Stomach (tissue), 19 donors: ENCODE measurements at places on chromosomes 1 and 21. TPM values are rescaled to one million over a fixed set of nuclear protein-coding genes. Genes with fewer than 3 reads are reported as not detected.

DNA sequence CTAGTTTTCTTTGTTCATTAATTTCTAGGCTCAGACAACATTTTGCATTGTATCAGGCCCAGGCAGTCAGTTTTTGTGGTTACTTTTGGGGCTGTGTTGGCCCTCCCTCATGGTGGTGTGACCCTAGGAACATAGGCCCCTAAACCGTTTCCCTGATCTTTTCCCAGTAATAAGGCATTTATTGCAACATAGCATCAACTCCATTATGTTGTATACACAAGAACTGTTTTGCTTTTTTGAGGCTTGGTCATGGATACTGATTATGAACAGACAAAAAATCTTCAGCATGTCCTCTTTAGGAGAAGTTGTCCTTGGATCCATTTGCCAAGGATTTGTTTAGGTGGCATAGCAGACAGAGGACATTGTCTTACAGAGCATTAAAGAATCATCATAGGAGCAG lies 10.3 kb downstream of the B3GALT2 start:
- H3K36me3 ChIP-seq, result no peaks in the 10 kb centered on the region
- H3K27ac ChIP-seq, result no peak overlapping the region
- H3K4me3 ChIP-seq, result no peak overlapping the region
- DNase-seq, result no peak

GRCh38 chr1:234778221-234779159 lies 168.5 kb upstream of the IRF2BP2 start:
- no peaks in the 10 kb centered on the region for H3K27me3 ChIP-seq
- no peaks in the 10 kb centered on the region for H3K36me3 ChIP-seq
- H3K4me3 ChIP-seq, result no peak overlapping the region
- peak; percentile 30 for DNase-seq

- H3K4me1 ChIP-seq, result no peaks in the 10 kb centered on the region
- DNase-seq, result no peak
Observed at GRCh38 chr1:30196457-30196856, 526.9 kb downstream of the MATN1 start.

DNA sequence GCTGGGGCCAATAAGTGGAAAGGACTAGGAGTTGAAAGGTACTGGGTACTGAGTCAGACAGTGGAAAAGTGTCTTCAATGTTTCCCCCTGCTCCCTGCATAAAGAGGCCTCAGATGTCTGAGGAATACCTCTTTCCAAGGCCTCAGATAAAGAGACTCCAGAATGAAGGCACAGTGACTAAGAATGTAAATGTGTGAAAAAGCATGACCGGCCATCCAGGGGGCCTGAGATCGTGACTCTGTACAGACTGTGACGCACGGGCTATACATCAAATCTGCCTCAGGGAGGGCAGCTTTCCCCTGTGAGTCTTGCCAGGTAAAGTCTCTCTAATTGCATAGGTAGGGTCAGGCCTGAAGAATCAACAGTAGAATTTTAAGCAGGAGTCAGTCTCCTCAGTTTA lies 1690.5 kb downstream of the KCNT2 start:
- DNase-seq, result no peak
- H3K27me3 ChIP-seq, result no peaks in the 10 kb centered on the region
- H3K36me3 ChIP-seq, result no peaks in the 10 kb centered on the region
- H3K4me1 ChIP-seq, result no peaks in the 10 kb centered on the region
- H3K27ac ChIP-seq, result no peak overlapping the region

- no peak overlapping the region for H3K27ac ChIP-seq
- no peaks in the 10 kb centered on the region for H3K27me3 ChIP-seq
- no peak overlapping the region for H3K4me3 ChIP-seq
- no peak for DNase-seq
Observed at GRCh38 chr1:5375481-5375880, 616.7 kb downstream of the NPHP4 start.

GRCh38 chr1:33086384-33086850 lies 5.5 kb downstream of the AZIN2 start:
- no peak overlapping the region for H3K4me3 ChIP-seq
- DNase-seq, result peak; percentile 77
- no peak overlapping the region for H3K27ac ChIP-seq

GRCh38 chr1:203063287-203063686 lies 22.5 kb downstream of the MYOG start:
- no peak overlapping the region for H3K27ac ChIP-seq
- DNase-seq, result no peak
- peaks cover 1% of the 10 kb centered on the region for H3K4me1 ChIP-seq
- no peaks in the 10 kb centered on the region for H3K27me3 ChIP-seq

GRCh38 chr1:226061068-226061840 lies 1.3 kb upstream of the H3-3A start:
- peak overlapping the region; percentile 99 for H3K27ac ChIP-seq
- no peaks in the 10 kb centered on the region for H3K27me3 ChIP-seq
- peaks cover 9% of the 10 kb centered on the region for H3K36me3 ChIP-seq
- peak overlapping the region; percentile 76 for H3K4me3 ChIP-seq

C1orf198 gene
- polyA plus RNA-seq, result 15.8 TPM

ERG gene
- polyA plus RNA-seq, result 3.8 TPM

DNA sequence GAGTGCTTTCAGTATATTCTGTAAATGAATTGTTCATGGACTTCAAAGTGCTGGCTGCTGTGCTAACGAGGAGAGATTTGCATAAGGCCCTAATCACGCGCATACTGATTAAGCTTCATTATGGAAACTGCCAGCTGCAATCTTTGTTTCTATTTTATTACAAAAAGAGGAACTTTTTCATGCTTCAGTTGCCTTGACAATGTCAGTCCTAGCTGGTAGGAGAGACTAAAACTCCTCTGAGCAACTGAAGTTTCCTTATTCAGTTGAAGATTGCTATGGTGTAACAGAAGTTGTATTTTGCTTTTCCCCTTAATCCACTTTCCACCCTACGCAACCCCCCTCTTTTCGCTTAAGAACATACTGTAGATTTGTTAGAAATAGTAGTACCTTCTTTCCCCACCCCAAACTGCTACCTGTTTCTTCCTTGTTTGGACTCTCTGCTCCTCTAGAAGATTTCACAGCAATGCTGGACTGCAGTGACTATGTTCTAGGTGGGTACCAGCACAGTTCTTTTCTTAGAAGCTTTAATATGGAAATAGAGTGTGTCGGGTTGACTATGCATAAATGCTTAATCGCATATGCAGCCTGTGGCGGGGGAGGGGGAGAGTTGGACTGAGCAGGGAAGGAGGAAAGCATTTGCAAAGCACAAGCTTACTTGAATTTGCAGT lies 108.3 kb downstream of the POU2F1 start:
- no peaks in the 10 kb centered on the region for H3K27me3 ChIP-seq
- H3K36me3 ChIP-seq, result peaks cover 4% of the 10 kb centered on the region
- no peak overlapping the region for H3K27ac ChIP-seq
- DNase-seq, result peak; percentile 52
- no peak overlapping the region for H3K4me3 ChIP-seq

DNA sequence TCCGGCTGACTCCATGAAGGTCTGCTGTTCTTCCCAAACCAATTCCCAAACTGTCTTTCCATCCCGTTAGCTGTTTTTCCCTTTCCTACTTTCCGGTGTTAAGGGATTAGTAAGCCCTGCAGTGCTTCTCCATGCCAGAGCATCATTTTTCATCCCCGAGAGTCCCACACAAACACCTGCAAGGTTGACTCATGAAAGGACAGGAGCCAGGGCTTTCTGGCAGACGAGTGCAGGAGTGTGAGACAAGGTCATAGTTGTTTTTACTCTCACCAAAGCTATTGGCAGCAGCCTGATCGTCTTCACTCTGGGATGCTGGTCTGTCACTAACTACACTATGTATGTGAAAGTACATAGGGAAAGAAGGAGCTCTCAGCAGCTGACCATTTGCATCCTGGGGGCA lies 10.2 kb upstream of the BECN2 start:
- no peak overlapping the region for H3K4me3 ChIP-seq
- H3K4me1 ChIP-seq, result no peaks in the 10 kb centered on the region
- H3K27ac ChIP-seq, result no peak overlapping the region
- H3K27me3 ChIP-seq, result no peaks in the 10 kb centered on the region

DNA sequence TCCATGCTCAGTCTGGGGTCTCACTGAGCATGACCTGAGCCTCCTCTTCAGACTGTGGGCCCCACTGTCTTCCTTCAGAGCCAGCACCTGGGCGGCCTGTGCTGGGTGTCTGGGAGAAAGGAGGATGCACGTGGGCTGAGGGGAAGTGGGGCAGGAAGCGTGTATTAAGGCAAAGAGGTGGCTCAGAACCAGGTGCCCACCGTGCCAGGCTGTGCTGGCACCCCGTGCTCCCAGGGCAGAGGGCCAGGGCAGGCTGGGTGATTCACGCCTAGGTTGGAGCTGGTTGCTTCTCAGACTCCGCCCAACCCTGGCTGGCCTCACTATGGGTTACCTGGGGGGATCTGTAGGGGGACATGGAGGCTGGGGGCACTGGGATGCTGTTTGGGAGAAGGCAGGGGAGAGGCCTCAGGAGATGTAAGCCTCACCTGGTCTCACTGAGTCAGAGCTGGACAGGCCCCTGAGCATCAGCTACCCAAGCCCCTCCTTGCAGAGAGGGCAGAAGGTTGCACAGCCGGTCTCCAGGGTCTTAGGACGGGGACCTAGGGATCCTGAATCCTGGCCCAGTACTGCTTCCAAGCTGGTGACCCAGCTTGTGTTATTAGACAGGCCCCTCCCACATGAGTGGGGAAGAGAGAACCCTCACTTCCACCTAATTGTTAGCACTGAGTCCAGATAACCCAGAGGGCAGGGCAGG lies 18.6 kb upstream of the PADI1 start:
- no peak overlapping the region for H3K27ac ChIP-seq
- no peaks in the 10 kb centered on the region for H3K36me3 ChIP-seq
- no peak overlapping the region for H3K4me3 ChIP-seq
- DNase-seq, result no peak
- H3K27me3 ChIP-seq, result peaks cover 22% of the 10 kb centered on the region

- no peaks in the 10 kb centered on the region for H3K36me3 ChIP-seq
- H3K27me3 ChIP-seq, result no peaks in the 10 kb centered on the region
- H3K4me3 ChIP-seq, result no peak overlapping the region
- no peak overlapping the region for H3K27ac ChIP-seq
Observed at GRCh38 chr1:174815474-174815908, 184.3 kb upstream of the CACYBP start.

GRCh38 chr1:7335224-7335879 lies 435.7 kb upstream of the VAMP3 start:
- no peaks in the 10 kb centered on the region for H3K27me3 ChIP-seq
- H3K27ac ChIP-seq, result no peak overlapping the region

DNA sequence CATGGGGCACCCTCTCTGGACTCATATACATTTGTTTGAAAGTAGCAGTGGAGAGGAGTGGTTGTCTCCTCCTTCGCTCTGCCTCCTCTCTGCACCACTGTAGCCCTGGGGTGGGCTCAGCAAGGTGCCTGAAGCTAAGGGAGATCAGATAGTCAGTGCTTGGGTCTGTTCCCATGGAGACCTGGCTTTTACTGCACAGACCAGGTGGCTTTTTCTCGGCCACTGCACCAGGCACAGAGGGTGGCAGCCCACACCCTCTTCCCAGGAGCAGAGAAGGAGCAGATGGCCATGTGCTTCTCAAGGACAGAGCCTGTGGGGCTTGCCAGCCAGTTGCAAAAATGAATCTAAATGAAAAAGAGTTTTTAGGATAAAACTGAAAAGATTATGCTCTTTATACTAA lies 123.4 kb upstream of the KCNK1 start:
- no peak overlapping the region for H3K27ac ChIP-seq
- H3K4me3 ChIP-seq, result no peak overlapping the region
- H3K27me3 ChIP-seq, result no peaks in the 10 kb centered on the region
- H3K36me3 ChIP-seq, result no peaks in the 10 kb centered on the region

CACNA1S gene
- polyA plus RNA-seq, result not detected

GJB4 gene
- polyA plus RNA-seq, result not detected

GRCh38 chr1:36432616-36433015 lies 17.6 kb downstream of the OSCP1 start:
- no peaks in the 10 kb centered on the region for H3K27me3 ChIP-seq
- peaks cover 12% of the 10 kb centered on the region for H3K36me3 ChIP-seq
- no peak overlapping the region for H3K4me3 ChIP-seq
- peak; percentile 44 for DNase-seq
- peaks cover 17% of the 10 kb centered on the region for H3K4me1 ChIP-seq

DNA sequence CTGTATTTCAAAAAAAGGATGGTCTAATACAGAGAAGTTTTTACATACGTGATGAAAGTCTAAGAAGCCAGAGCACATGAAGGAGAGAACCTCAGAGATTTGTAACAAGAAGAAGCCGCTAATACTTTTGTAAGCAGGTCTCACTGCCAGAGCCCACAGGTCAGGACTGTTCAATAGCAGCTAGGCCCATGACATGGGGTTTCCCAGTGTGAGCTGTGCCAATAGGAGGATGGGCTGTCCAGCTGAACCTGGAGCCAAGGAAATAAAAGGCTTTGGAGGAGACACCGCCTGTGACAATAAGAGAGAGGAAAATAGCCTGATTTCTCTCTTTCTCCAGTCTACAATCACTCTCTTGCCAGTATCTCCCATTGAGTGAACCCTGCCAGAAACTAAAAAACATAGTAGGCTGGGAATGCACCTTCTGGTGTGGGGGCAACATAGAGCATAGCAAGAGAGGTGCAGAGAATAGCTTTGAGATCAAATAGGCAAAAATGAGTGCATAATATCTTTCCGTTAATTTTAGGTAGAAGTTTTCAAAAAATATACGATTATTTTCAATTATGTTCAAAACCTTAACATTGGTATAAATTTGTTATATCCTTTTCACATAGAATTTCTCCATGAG lies 360.3 kb downstream of the NEGR1 start:
- H3K27me3 ChIP-seq, result no peaks in the 10 kb centered on the region
- H3K27ac ChIP-seq, result no peak overlapping the region
- no peaks in the 10 kb centered on the region for H3K4me1 ChIP-seq
- DNase-seq, result no peak

OVAAL gene
- not detected for polyA plus RNA-seq

DNA sequence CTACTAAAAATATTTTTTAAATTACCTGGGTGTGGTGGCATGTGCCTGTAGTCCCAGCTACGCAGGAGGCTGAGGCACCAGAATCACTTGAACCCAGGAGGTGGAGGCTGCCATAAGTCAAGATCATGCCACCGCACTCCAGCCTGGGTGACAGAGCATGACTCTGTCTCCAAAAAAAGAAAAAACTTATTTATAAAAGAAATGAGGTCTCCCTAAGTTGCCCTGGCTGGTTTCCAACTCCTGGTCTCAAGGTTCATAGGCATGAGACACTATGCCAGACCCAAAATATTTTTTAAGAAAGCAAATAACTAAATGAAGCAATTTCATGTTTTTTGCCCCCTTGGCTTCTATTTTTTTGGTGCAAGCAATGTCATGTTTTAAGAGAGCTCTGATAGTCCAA lies 32.9 kb downstream of the EIF4G3 start:
- H3K4me1 ChIP-seq, result peaks cover 4% of the 10 kb centered on the region
- peaks cover 24% of the 10 kb centered on the region for H3K36me3 ChIP-seq
- DNase-seq, result no peak
- H3K4me3 ChIP-seq, result no peak overlapping the region

TMPRSS2 gene
- polyA plus RNA-seq, result 59.2 TPM

FNDC10 gene
- polyA plus RNA-seq, result 4.0 TPM
